ENCODE measurements at places on chromosomes 16 and 17.

DNA sequence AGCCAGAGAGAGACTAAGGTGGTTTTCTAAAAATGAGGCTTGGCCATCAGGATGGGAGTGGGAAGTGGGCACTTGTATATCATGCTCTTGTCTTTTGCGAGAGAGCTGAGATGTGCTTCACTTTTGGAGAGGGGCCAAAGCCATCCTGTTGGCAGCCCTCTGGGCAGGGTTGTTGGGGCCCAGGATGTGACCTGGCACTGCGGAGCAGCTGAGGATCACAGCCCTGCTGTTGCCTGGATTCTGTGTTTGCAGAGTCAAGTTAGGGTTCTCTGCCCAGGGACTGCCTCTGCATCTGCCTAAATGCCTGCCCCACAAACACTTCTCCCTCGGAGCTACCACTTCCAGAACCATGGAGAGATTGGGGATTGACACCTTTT lies 71.2 kb downstream of the PLD6 start:
- no peak for DNase-seq

- DNase-seq = no peak
These were observed 9.9 kb downstream of the COL1A1 start for GRCh38 chr17:50191359-50192143.

DNA sequence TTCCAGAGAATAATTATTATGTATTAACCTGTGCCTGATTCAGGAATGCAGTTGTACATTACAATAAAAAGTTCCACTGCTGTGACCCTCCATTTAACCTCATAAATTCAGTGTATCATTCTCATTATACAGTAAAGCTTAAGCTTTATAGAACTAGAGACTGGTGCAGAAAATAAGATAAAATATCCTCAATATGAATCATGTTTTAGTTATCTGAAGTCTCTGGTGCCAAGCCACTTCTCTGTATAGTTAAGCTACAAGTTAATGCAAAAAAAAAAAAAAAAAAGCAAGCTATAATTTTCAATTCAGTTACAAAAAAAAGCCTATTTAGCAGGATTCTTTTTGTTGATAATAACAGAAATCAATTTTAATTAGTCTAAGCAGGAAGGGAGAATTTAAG lies 22.4 kb upstream of the SMIM36 start:
- no peak for DNase-seq

DNA sequence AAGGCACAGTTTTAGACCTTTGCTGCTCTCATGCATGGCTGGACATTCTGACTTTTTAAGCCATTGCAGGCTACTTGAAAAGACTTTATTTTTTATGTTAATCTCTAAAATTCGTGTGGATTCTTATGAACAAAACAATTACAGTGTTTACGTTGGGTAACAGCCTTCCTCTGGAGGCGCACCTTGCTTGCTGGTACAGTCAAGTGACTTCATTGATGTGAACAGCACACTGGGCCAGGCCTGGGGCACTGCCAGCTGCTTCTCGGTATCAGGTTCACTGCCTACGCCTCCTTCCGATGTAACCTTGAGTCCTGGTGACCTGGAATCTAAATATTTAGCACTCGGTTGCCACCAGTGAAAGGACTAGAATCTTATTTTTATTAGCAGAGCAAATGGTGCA lies 27.8 kb downstream of the MARCHF10 start:
- DNase-seq = no peak

Measured in tibial nerve (tissue), 4 donors.